ENCODE measurements at places on chromosomes 16 and 17.

GRCh38 chr16:397135-397661 lies at the start of gene NME4:
Gene NME4 (plus strand): TSS chr16:397199. CDS start chr16:397223, 24 bp downstream.
- no peak for DNase-seq

DNA sequence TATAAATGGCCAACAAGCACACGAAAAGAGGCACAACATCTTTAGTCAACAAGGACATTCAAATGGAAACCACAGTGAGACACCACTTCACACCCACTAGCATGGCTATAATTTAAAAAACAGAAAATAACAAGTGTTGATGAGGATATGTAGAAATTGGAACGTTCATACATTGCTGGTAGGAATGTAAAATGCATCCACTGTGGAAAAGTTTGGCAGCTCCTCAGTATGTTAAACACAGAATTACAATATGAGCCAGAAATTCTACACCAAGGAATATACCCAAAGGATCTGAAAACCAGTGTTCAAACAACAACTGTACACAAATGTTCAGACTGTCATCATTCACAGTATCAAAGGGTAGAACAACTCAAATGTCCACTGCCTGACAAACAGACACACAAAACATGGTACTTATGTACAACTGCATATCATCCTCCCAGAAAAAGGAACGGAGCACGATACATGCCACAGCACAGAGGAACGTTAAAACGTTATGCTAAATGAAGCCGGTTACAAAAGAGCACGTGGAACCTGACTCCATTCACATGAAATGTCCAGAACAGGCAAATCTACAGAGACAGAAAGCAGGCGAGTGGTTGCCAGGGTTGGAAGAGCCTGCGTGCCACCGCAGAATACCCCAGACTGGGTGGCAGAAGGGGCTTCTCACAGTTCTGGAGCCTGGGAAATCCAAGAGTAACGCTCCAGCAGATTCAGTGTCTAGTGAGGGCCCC lies 32.8 kb upstream of the METRNL start:
- no peak for DNase-seq

DNA sequence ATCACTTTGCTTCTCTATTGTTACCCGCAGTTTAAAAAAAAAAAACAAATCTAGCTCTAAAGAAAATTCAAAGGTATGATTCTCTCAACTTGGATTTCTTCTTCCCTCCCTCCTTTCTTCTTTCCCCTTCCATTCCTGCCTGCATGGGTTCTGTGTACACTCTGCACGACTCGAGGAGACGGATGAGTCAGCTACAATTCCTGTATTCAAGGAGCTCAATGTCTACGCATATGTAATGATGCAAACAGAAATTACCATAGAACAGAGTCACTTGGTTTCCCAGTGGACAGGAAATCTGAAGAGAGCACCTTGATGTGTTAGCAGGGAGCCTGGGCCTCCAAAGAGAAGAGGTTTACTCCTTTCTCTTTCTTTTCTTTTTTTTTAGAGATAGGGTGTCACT lies 92.3 kb downstream of the VPS53 start:
- DNase-seq, result no peak

GRCh38 chr17:75428543-75429469 lies 23.3 kb upstream of the GRB2 start:
- no peak for DNase-seq

- DNase-seq, result peak; percentile 39
Measured at GRCh38 chr17:8119581-8120519, 1.5 kb upstream of the ALOXE3 start.

DNA sequence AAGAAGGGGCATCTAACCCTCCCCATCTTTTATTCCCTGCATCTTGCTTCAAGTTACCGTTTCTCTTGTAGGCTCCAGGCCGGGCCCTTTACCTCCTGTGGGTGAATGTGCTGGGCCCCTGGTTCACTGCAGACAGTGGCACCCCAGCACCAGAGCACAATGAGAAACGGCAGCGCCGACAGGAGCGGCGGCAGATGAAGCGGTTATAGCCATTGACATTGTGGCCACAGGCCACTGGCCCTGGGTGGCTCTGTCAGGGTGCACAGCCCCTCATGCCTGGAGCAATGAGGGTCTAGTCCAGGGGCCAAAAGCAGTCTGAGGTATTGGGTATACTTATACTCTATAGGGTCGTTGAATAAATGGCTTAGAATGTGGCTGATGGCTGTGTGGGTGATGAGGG lies 2.0 kb downstream of the TMEM208 start:
- DNase-seq, result no peak

- DNase-seq, result no peak
Measured at GRCh38 chr17:32100971-32101631, 41.2 kb upstream of the RHOT1 start.

GRCh38 chr16:27691721-27692120 lies 141.8 kb downstream of the KATNIP start:
- DNase-seq, result no peak

DNA sequence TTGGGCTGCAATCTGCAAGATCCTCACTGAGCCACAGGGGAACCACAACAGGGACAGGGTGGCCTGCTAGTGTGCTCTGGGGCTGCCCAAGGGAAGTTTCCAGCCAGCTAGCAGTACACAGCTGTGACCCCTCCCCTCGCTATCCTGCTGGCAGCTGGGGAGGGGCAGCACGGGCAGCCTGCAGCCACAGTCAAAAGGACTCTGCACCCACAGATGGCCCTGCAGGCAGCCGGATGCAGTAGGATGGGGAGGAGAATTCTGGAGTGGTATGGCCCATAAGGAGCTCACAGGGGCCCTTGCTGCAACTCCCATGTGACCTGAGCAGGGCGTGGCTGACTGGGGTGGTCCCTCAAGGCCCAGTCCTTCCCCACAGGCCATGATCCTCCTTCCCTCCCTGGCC lies 74.3 kb downstream of the PLD6 start:
- DNase-seq, result no peak

GRCh38 chr17:77145224-77145611 lies 4.4 kb downstream of the SEC14L1 start:
- no peak for DNase-seq

DNA sequence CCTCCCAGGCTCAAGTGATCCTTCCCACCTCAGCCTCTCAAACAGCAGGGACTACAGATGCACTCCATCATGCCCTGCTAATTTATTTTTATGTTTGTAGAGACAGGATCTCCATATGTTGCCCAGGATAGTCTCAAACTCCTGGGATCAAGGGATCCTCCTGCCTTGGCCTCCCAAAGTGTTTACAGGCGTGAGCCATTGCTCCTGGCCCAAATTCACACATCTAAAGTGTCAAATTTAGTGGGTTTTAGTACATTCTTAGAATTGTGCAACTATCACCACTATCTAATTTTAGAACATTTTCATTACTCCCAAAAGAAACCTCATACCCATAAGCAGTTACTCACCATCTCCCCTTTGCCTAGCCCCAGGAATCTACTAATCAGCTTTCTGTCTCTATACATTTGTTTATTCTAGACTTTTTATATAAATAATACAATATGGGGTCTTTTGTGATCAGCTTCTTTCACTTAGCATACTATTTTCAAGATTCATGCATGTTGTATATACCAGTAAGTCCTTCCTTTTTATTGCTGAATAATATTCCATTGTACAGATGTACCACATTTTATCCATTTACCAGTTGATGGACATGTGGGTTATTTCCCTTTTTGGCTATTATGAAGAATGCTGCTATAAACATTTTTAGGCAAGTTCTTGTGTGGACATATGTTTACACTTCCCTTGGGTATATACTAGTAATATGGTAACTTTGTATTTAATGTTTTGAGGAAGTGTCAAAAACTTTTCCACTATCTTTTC lies 25.1 kb upstream of the ITGA2B start:
- DNase-seq, result no peak

DNA sequence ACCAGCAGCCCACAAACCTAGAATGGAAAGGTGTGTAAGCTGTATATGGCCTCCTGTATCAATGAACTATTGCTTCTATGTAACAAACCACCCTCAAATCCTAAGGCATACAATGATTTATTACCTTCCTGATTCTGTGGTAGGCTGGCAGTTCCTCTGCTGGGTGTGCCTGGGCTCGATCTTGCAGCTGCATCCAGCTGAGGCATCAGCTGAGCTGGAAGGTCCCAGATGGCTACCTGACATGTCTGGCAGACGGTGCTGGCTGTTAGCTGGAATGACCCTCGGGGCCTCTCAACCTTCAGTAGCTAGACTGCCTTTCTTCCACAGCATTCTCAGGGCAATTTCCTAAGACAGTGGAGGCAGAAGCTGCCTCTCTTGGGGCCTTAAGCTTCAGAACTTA lies 152.7 kb downstream of the RAB11FIP4 start:
- DNase-seq, result no peak

GRCh38 chr17:39636587-39636926 lies 387 bp upstream of the STARD3 start:
- DNase-seq, result no peak

DNA sequence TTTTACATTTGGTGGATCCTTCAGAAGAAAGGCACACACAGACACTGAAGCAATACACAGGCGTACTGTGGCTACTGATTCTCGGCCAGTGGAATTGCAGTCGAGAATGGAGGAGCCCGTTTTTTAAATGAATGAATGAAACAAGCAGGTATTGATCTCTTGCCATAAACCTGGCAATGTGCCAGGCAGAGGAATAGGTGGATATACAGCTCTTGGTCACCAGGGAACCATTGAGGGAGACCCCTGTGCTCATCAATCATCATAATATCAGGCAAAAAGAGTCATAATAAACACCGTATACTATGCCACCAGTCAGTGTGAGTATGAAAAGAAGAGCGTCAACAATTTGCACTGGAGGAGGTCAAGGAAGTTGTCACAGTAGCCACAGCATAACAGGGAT lies 140.3 kb upstream of the FOXF1 start:
- no peak for DNase-seq

GRCh38 chr17:37605081-37605480 lies 4.1 kb downstream of the SYNRG start:
- no peak for DNase-seq

GRCh38 chr16:48014349-48015135 lies 141.3 kb downstream of the ABCC12 start:
- DNase-seq, result no peak

DNA sequence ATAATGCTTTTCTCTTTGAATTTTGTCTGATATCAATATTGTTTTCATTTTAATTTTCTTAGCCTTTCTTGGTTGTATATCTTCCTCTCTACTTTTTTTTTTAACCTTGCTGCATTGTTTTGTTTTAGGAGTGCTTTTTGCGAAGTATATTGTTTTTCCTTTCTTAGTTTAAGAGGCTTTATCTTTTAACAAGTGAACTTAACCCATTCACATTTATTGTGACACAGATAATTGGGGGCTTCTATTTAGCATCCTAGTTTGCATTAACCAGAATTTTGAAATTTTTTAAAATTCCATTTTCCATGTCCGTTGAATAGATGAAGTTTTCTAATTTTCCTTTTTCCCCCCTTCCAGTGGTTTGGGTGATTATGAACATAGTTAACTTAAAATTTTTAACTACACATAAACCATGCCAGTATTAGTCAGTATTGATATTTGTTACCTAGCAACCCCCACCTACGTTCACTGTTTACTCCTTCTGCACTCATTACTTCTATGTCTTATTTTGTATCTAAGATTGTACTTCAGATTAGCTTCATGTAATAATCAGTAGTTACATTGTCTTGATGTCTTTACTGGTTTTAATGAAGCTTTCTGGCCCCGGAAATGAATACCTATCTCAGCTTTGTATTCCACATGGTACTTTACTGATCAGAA lies 44.4 kb downstream of the TNRC6A start:
- DNase-seq, result no peak

GRCh38 chr16:83552930-83553329 lies 254.8 kb upstream of the HSBP1 start:
- DNase-seq, result no peak

DNA sequence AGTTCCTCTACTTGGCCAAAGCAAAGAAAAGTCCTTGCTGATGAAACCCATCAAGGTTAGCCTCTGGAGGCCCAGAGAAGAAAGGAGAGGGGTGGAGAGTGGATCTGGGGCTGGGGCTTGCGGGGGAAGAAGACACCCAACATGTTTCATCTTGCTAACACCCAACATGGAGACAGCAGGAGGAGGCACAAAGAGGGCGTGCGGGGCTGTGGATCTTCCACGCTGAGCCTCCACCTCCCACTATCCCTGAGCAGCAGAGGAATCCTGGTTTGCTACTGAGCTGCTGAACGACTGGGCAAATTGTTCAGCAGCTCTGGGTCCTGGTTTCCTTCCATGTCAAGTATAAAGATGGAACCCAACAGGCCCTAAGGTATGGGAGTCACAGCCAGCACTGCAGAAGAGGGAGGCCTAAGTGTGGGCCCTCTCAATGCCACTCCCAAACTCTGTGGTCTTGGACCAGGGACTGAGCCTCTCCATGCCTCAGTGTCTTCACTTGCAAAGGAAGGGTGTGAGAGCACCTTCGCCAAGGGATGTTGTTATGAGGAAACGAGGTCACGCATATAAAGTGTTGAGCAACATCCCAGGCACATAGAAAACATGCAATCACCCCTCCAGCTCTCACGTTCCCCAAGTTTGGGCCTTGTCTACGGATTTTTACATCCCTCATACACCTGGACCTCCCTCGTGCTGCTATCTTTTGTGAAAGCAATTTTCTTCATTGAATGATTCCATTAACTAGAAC lies 122.5 kb downstream of the XYLT1 start:
- DNase-seq, result no peak

GRCh38 chr16:7440886-7441400 lies 108.3 kb downstream of the RBFOX1 start:
- DNase-seq, result no peak

- no peak for DNase-seq
Measured at GRCh38 chr17:49764559-49765180, 739 bp upstream of the FAM117A start.

GRCh38 chr17:77465358-77466041 lies 324.7 kb downstream of the SEC14L1 start:
- DNase-seq, result no peak

- no peak for DNase-seq
Measured at GRCh38 chr16:19472482-19472881, 49.4 kb downstream of the GDE1 start.

DNA sequence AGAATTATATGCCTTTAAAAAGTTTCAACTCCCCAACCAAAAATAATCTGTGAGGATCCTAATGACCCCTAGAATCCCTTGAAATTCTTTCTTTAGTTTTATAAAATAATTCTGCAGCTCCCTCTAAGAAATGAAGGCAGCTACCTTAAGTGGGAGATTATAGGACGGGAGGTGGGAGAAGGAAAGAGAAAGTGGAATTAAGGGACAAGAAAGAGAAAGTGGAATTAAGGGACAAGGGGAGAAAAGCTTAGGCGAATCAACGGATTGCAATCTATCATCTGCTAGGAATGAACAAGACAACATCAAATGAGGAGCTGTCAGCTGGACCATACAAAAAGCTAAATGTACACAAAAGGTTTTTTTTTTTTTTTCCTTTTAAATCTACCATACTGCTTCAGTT lies 262.0 kb downstream of the ZFHX3 start:
- DNase-seq, result no peak

- DNase-seq, result no peak
Measured at GRCh38 chr16:2009791-2010510, at the start of gene ZNF598. Gene ZNF598 (minus strand): TSS chr16:2009821.

- DNase-seq, result no peak
Measured at GRCh38 chr16:22161999-22162655, at the start of gene SDR42E2. Gene SDR42E2 (plus strand): TSS chr16:22162506. CDS start chr16:22165583, 3,077 bp downstream.

GRCh38 chr17:3697103-3697476 lies 1.1 kb upstream of the P2RX5 start:
- DNase-seq, result no peak

- no peak for DNase-seq
Measured at GRCh38 chr16:57711-58110, 4.1 kb downstream of the SNRNP25 start.

GRCh38 chr17:55171634-55172328 lies 93.0 kb upstream of the HLF start:
- DNase-seq, result no peak

- no peak for DNase-seq
Measured at GRCh38 chr16:29675811-29676643, 3.0 kb upstream of the QPRT start.

GRCh38 chr17:74239172-74239571 lies 25.8 kb downstream of the TTYH2 start:
- no peak for DNase-seq

All from NCI-H1417 treated with DMSO at 0.1 percent for 48 hours (cell line).